ENCODE measurements at places on chromosomes 11 and 22.

- DNase-seq = no peak
Measured at GRCh38 chr11:117201658-117202305, 2.6 kb downstream of the TAGLN start.

- no peak for DNase-seq
Measured at GRCh38 chr11:78336877-78337553, 80.6 kb downstream of the GAB2 start.

DNA sequence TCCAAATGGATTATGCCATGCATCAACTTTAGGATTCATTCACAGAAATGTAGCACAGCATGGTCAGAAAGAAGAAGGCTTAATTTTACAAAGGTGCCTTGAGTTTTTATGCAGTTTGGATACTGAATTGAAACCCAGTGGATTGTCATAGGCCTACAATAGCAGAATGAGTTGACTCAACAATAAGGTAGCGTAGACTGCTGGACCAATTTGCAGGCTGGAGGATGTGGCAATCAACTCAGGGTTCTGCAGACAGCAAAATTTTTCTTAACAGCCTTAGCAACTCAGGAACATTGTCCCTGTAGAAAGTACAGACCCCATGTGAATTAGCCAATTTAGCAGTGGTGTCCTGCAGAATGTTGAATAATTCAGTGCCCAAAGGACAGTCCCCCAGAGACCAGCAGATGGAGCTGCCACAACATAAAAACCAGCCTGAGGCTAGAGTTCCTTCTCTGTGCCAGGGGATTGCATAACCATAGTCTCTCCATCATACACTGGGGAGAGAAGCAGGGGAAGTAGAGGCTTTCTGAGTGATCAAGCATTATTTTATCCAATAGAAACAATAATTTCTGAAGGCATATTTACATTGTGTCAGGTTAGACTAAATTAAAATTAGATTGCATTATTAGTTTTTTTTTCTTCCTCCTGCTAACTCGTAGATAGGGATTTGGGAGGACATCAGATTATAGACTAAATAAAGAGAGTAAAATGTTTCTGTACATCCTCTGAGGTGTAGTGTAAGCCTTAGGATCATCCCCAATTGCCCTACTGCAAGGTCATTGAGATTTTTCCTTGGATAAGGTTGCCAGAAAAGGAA, 20.3 kb upstream of the MRPL17 start:
- DNase-seq = peak; percentile 79

GRCh38 chr11:19753451-19754106, 40.9 kb downstream of the NAV2 start:
- DNase-seq = peak; percentile 43

GRCh38 chr11:64954201-64954600, 17.7 kb downstream of the MAJIN start:
- no peak for DNase-seq

DNA sequence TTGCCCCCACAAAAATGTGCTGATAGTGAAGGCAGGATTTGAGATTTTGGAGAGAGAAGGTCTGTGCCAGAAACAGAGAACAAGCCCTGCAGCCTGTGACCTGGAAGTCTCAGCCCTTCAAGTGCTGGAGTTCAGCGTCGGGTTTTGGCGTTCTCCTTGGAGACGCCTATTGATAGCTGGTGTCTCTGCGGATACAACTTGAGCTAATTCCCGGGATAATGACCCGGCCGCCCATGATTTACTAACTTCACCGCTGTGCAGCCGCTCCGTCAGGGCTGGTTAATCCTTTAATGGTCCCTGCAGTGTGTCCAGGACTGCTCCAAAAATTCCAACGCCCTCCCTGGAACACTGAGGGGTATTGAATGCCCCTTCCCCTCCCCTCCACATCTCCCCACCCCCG, 76.6 kb downstream of the WT1 start:
- DNase-seq = no peak

GRCh38 chr11:32090545-32091370, at the start of gene RCN1:
TSS of gene RCN1 (plus strand) at chr11:32091074. CDS start at chr11:32091197, 123 bp downstream.
- peak; percentile 92 for DNase-seq

- DNase-seq = peak; percentile 8
Measured at GRCh38 chr11:127564810-127565209, 564.2 kb upstream of the KIRREL3 start.

- DNase-seq = no peak
Measured at GRCh38 chr11:76579056-76579751, 91.3 kb downstream of the LRRC32 start.

- peak; percentile 25 for DNase-seq
Measured at GRCh38 chr11:100830978-100831732, 144.1 kb downstream of the ARHGAP42 start.

DNA sequence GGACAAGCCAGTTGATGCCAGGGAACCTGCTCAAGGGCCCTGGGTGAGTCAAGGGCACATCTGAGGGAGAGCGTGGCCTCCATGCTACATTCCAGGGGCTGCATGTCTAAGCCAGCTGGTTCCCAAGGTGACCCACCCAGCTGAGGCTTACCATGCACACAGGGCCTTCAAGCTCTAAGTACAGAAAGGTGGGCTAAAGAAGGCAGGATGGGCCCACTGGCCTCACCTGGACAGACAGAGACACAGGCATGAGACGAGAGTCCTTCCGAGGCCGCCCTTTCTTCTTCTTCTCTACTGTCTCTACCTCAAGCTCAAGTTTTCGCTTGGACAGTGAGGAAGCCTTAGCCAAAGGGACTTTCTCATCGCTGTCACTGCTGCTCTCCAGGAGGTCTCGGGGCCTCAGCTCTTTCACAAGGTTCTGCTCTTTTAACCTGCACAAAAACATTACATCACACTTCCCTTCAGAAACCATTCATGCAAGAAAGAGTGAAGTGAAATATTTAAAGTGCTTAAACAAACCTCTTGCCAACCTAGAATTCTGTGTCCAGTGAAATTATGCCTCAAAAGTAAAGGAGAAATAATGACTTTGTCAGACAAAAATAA, 69.9 kb downstream of the HIRA start:
- DNase-seq = peak; percentile 2

DNA sequence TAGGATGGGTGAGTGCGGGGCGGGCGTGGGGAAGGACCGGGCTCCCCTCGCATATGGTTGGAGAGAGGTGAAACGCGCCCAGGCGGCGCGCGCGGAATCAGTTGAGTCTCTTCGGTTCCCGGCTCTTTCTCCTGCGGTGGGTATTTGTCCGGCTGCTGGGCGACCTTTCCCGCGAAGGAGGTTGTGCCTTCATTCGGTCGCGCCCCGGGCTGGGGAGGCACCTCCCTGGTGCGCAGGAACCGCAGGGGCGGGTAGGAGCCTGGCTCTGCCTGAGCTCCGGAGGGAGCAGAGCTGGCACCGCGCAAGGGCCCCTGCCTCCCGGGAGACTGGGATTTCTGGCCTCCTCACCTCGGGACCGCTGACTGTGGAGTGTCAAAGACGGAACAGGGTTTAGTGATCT, 27.5 kb downstream of the SAA4 start:
- DNase-seq = no peak

DNA sequence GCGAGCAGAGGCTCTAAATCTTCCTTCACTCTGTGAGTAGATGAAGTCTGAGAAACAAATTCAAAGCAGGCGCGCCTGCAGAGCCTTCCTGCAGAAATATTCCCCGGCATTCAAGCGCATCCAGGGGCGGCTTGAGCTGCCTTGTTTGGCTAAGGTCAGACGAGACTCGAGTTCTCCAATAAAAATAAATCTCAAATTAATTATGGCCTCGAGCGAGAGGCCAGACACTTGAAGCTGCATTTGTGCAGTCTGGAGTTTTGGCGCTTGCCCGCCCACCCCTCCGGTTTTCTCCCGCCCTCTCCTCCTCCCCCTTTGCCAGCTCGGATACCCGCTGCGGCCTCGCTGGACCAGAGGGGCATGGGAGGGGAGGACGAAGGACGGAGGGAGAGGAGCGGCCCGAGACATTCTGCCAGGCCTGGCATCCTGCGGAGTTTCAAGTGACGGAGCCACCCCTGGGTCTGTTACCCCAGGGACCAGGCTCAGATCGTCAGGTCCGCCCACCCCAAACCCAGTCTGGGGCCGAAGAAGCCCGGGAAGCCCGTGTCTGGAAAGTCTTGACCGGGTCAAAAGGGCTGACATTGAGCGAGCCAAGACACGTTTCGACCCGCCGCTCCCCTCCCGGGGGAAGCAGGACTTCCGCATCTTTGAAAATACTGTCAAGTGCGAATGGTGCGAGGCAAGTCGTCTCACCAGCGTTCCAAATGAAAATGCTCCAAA, 3.8 kb upstream of the FLI1 start:
- peak; percentile 47 for DNase-seq

DNA sequence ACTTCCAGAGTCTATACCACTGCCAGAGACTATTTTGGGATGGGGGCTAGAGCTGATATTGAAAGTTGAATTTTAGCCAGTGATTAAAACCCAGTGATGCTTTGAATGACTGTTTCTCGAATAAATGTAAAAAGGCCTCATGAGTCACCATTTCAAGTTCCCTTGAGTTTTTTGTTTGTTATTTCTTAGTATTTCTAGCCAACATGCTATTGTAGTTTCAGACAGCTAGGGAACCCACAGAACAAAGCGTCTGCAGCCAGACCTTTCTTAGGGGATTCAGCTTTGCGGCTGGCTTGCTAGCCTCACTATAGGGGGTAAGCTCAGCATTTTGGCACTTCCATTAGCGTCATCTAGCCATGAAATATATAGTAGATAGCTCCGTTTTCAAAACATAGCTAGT, 66.5 kb downstream of the DBX1 start:
- no peak for DNase-seq

DNA sequence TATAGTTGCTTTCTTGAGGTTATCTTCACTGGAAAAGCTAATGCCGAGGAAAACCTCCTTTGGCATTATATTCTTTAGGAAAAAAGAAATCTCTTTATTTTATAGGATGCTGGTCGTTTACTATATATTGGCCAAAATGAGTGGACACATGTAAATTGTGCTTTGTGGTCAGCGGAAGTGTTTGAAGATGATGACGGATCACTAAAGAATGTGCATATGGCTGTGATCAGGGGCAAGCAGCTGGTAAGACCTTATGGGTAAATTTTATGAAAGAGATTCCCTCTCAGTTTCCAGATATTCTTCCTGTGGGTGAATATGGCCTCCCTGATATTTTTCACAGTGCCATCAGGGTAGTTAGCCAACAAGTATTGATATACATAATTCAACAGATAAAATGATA, 29.4 kb upstream of the TTC36 start:
- DNase-seq = no peak

DNA sequence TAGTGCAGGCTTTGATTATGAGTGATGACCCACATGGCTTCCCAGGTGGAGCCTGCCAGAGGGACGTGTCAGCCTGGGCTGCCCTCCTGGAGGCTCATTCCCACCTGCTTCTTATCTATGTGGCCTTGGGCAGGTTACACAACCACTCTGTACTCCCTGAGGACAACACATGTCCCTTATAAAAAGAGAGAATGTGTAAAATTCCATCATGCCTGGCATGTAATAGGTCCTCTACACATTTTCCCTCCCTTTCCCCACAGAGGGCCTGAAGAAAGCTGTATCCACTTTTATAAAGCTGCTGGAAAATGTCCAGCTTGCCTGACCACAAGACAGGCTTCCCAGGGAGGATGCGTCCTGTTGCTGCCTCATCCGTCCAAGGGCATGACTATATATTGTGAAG, 55.0 kb upstream of the VSTM5 start:
- DNase-seq = peak; percentile 46

DNA sequence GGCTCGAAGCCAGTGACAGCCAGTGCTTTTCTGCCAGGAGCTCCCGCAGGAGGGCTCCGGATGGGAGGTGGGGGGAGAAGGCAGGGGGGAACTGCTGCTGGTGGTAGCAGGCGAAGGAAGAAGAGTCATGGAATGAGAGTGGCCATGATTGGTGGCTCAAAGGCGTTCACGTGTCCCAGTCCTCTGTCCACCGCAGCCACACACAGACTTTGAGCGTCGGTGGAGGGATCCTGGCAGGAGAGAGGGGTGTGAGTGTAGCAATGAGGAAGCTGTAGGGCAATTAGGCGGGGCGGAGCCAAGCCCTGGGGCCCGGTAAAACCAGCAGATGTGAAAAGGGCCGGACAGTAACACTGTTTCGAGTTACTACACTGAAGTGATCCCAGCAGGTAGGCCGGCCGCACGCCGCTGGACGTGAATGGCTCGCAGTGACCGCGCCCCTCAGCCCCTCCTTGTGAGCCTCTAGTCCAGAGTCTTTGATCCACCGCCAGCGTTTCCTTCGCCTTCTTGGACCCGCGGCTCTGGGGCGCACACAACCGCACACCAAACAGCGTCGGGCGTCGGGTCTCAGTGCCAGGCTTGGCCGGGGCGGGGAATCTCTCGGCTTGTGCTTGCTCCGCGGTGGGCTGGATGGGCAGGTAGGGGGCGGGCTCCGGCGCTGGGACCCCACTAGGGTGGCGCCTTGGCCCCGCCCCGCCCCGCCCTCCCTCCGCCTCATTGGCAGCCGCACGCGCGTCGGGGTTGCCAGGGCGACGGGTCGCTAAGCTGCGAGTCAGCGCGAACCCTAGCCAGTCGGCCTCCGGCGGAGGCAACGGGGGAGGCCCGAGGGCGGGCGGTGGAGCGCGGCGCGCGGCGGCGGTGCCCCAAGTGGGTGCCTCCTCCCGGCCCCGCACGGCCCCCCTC, at the start of gene LRRC10B:
TSS of gene LRRC10B (plus strand) at position 788 of the 900 bp plus-strand sequence. CDS start 250 bp downstream, outside the sequence.
- peak; percentile 45 for DNase-seq

- no peak for DNase-seq
Measured at GRCh38 chr11:48184452-48184851, 32.2 kb upstream of the OR4B1 start.

- no peak for DNase-seq
Measured at GRCh38 chr11:19229671-19230070, 11.1 kb downstream of the E2F8 start.

DNA sequence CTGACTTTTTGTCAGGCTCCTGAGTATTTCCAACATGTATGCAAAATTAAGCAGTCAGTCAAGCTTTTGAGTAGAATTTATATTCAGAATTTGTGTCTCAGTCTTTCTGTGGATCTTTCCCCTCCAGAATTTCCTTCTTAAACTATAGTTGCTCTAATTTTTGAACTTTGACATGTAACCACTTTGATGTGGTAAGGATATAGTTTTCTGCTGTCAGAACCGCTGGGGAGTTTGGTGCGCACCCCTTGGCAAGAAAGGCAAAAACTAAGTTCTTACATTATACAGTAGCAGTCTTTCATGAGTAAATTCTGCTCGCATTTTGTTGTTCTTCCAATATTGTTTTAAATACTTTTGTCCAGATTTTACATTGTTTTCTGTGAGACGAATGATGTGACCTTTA, 105.9 kb downstream of the TMEM135 start:
- DNase-seq = no peak

- no peak for DNase-seq
Measured at GRCh38 chr22:35411102-35411501, 11.2 kb downstream of the MCM5 start.

DNA sequence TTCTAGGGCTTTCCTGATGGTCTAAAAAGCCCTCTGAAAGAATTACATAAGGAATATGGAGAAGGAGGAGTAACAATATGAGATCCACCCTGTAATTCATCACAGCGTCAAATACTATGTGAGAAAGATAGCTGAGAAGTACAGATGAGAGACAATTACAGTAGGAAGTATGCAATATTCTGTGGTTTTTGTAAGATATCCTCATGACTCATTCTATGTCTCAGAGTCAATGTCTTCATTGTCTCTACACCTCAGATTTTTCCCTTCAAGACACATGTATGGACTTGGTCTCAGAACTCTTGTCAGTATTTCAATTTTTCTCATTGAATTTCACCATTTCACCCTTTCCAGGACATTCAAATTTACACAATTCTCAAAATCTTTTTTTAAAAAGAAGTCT, 343.3 kb upstream of the CTSC start:
- DNase-seq = peak; percentile 6

Data from AG20443 (cell line).